ENCODE measurements at places on chromosomes 6 and 20.

GRCh38 chr20:5767493-5768098, 17.4 kb downstream of the SHLD1 start:
- no peak for DNase-seq

GRCh38 chr6:128070406-128070805, 169.5 kb upstream of the THEMIS start:
- no peak for DNase-seq

- no peak for DNase-seq
Observed at GRCh38 chr6:154234019-154234772, 122.4 kb downstream of the IPCEF1 start.

GRCh38 chr6:105194591-105194990, 14.8 kb upstream of the POPDC3 start:
- no peak for DNase-seq

- DNase-seq: no peak
Observed at GRCh38 chr20:13819885-13820645, 35.2 kb downstream of the NDUFAF5 start.

- no peak for DNase-seq
Observed at GRCh38 chr6:41022294-41022693, 16.7 kb downstream of the UNC5CL start.

GRCh38 chr6:83853178-83854000, at the start of gene RIPPLY2:
TSS of gene RIPPLY2 (plus strand) at chr6:83853360. CDS start at chr6:83853417, 57 bp downstream.
- DNase-seq: no peak

DNA sequence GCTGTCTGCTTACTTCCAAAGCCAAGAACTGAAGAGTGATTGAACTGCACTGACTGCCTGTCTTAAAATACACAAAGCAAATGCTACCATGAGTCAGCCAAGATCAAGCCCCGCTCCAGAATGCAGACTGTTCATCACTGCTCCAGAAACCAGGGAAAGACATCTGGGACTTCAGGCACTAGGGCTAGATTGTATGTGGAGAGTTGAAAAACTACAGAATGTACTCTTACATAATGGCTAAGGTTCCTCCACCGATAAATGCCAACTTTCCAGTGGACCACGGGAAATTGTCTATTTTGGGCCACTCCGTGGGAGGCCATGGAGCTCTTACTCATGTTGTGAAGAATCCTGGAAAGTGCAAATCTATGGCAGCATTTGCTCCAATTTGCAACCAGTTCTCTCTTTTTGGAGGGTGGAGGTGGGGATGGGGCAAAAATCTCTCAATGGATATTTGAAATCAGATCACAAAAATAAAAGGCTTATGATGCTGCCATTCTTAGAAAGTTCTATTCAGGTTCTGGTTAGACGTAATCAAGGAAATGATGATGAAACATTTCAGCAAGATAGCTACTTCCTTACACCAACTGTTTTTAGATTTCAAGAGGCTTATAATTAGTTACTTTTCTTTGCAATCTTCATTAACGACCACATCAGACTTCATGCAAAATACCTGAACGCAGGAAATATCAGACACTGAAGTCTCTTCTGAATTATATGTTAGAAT, 11.8 kb upstream of the CAP2 start:
- no peak for DNase-seq

GRCh38 chr6:49849213-49849907, 17.0 kb downstream of the CRISP1 start:
- DNase-seq: no peak

GRCh38 chr6:134278000-134278399, 39.9 kb downstream of the SGK1 start:
- DNase-seq: no peak

- DNase-seq: no peak
Observed at GRCh38 chr20:32971703-32972161, 32.5 kb downstream of the SUN5 start.

GRCh38 chr6:9437836-9438235, 977.0 kb downstream of the TFAP2A start:
- DNase-seq: no peak

GRCh38 chr6:35396991-35397390, 54.6 kb downstream of the PPARD start:
- DNase-seq: no peak

- DNase-seq: no peak
Observed at GRCh38 chr6:96923871-96924493, 546 bp upstream of the KLHL32 start.

DNA sequence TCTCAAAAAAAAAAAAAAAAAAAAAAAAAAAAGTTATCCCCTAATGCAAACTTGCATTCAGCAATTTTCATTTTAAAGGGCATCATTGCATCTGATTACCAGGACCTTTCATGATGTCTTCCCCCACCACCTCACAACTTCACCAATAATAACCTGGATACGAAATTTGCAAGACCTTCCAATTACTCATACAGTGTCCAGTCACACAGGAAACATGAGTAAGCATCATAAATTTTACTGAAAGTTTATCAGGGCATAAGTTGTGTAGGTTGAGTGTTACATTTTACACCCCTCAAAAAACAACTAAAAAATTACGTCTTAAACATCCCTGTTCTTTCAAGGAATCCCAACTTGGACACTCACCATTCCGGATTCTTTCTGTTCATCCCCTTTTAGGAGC, 79.1 kb upstream of the ANKEF1 start:
- DNase-seq: no peak

DNA sequence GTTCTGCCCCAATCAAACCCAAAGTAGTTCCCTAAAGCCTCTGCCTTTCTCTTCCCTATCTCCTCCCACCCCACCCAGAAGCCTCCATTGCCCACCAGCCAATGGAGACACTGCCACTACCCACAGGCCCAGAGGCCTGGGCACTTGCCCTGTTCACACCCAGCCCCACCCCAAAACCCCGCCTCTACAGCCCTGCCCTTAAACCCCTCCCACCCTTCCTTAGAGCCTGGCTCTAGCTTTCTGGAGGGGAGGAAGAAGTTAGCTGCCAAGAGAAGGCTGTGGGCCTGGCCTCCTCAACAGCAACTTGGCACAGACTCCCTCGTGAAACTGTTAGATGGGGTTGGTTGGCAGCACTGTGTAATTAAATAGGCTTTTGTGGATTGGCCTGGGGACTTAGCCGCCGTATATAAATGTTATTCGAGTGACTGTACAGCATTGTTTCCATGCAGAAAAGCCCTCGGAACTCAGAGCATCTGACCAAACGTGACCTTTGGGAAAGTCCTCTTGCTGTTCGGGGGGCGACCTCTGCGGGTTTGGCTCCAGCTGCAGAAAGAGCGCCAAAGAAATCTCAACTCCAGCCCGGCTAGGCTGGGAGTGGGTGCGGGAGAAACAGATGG, 31.4 kb downstream of the COL11A2 start:
- no peak for DNase-seq

DNA sequence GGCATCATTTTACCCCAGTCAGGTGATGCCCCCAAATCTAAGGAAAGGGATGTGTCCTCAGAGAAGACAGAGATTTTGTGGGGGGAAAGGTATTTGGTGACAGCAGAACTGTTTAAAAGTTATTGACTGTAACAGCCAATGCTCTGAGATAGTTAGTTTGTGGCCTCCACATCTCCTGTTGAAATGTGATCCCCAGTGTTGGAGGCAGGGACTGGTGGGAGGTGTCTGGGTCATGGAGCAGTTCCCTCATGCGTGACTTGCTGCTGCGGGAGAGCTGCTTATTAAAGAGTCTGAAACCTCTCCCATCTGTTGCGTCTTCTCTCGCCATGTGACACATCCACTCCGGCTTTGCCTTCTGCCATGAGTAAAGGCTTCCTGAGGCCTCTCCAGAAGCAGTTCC, 282.8 kb upstream of the FOXQ1 start:
- no peak for DNase-seq

GRCh38 chr6:20314866-20315845, 86.5 kb upstream of the E2F3 start:
- no peak for DNase-seq

- DNase-seq: no peak
Observed at GRCh38 chr20:58377017-58377416, 12.0 kb upstream of the VAPB start.

GRCh38 chr20:1909097-1909496, 13.9 kb downstream of the SIRPA start:
- DNase-seq: no peak

- no peak for DNase-seq
Observed at GRCh38 chr6:136673571-136673970, 118.7 kb downstream of the MAP3K5 start.

DNA sequence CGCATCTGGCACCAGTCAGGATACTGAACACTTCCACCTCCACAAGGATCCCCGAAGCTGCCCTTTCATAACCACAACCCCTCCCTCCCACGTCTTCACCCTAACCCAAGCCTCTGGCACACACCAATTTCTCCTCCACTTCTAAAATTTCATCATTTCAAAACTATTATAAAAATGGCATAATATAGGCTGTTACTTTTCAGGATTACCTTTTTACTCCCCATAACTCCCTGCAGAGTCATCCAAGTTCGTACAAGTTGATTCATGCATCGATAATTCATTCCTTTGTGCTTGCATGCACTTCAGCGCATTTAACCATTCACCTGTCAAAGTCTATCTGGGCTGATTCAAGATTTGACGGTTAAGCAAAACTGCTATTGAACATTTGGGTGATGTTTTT, 30.6 kb upstream of the LY86 start:
- DNase-seq: no peak

GRCh38 chr6:140845701-140846100, 1287.0 kb upstream of the GJE1 start:
- DNase-seq: no peak

DNA sequence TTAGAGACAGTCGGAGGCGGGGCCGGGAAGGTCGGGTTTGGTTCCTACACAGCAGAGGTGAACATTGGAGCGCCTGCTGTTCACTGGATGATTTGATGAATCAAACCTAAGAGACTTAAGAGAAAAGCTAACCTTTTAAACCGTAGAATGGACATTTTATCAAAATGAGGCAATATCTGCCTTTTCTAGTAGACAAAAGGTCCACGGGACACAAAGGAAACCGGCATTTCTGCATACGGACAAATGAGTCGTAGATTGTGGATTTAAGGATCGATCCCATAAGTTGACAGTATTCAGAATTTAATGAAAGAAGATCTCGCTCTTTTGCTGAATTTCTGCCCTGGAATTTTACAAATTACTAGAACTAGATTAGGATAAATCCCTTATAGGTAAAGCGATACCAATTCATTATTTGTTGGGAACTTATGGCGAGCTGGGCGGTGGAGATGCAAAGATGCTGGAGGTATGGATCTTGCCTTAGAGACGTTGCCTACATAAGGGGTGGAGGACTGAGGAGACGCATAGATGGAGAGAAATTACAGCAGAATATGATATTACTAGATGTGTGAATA, 400 bp downstream of the PAK1IP1 start:
- no peak for DNase-seq

DNA sequence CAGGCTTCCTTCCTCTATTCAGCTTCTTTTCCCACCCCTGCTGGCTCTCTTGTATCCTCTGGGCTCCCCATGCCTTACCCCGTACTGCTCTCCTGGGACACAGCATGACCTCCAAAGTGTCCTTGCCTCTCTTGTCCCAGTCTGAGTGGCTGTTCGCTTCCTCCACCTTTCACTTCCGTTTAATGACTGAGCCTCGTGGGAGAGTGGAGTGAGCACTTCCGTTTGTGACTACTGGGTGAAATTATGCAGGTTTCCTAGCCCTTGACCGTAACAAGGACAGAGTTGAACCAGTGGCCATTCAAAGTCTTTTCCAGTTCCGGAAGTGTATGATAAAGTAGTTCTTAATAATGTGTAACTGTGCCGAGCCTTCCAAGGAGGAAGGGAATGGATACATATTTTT, 109.2 kb downstream of the ARID1B start:
- DNase-seq: no peak

GRCh38 chr6:52361945-52362442, at the start of gene PAQR8:
TSS of gene PAQR8 (plus strand) at chr6:52362151. CDS start at chr6:52403214, 41,063 bp downstream.
- peak; percentile 68 for DNase-seq

GRCh38 chr20:46562373-46563169, 12.1 kb upstream of the OCSTAMP start:
- peak; percentile 12 for DNase-seq

DNA sequence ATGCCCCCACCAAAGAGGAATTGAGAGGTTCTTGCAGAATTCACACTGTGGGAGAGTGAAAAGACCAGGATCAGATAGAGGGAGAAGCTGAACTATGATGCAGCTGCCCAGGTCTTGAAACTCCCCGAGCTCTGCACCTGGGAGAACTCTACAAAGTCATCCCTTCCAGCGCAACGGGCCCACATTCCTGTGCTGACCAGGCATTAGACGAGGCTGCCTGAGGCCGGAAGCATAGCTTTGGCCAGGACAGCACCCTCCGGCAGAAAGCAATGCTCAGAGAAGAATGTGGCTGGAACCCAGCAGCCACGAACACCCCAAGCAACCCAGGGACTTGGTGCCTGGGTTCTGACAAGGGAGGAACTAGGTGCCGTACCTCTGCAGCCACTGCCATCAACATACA, 281.5 kb upstream of the CDH4 start:
- DNase-seq: no peak

GRCh38 chr6:55694148-55694547, 115.2 kb upstream of the HMGCLL1 start:
- no peak for DNase-seq
